ENCODE measurements at places on chromosomes 2 and 18.

DNA sequence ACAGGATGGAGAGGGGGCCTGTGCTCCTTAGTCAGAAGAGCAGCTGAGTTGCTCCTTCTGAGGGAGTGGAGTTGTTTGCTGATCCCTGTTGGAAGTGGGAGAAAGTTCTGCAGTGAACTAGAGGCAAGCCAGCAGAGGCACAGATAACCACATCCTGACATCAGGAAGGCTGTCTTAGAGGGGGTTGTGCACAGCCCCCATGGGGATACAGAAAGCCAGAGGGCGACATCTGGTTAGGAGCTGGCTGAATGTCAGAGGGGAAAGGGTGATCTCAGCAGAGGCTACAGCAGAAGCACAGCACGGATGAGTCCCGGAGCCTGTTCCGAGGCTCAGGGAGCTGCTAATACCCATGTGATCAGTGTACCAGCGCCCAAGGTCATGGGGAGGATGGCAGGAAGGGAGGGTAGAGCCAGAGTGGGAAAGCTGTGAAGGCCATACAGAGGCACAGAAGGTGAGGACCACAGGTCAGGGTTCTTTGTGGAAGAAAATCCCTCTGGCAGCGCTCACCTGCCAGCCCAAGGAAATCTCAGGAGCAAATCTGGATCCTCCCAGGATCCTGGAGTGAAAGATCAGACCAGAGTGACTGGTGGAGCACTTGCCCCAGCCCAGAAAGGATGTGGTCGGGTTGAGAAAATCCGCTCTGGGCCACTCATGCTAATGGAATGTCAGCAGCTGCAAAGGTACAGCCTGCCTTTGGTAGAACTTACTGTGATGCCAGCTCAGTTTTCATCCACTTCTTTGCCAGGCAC is 111.8 kb downstream of the STPG4 start:
- DNase-seq: no peak

DNA sequence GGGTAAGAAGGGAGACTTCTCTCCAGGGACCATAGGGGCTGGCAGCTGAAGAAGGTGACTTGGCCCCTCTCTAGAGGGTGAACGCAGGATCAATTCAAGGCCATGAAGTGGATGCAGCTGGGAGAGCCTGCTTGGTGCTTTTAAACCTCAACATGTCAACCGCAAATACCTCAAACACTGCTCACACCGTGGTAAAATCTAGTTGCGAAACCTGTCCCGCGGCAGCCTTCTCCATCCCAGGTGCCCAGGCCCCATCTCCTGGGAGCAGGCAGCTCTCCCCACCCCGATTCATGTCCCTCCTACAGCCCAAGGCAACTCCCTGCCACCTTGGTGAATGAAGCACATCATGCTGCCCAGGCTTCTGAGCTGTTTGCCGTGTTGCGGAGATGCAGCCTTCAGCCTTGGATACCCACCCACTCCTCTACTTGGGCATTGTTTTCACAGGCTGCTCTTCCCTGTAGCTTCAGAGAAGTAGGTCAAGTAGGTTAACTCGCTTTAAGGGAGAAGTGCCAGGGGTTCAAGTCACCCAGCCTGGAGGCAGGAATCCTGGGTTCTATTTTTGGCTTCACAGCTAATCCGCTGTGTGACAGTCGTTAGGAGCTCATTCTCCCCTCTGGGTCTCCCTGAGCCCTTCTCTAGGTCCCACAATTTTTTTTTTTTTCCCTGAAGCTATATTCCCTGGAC is 6.2 kb upstream of the EFR3B start:
- peak; percentile 69 for DNase-seq

GRCh38 chr2:184370954-184371353 is 227.4 kb upstream of the ZNF804A start:
- no peak for DNase-seq

GRCh38 chr18:58271770-58272169 is 227.7 kb downstream of the NEDD4L start:
- DNase-seq: no peak

- no peak for DNase-seq
Measured at GRCh38 chr2:94873362-94874276, 2.4 kb downstream of the TEKT4 start.

DNA sequence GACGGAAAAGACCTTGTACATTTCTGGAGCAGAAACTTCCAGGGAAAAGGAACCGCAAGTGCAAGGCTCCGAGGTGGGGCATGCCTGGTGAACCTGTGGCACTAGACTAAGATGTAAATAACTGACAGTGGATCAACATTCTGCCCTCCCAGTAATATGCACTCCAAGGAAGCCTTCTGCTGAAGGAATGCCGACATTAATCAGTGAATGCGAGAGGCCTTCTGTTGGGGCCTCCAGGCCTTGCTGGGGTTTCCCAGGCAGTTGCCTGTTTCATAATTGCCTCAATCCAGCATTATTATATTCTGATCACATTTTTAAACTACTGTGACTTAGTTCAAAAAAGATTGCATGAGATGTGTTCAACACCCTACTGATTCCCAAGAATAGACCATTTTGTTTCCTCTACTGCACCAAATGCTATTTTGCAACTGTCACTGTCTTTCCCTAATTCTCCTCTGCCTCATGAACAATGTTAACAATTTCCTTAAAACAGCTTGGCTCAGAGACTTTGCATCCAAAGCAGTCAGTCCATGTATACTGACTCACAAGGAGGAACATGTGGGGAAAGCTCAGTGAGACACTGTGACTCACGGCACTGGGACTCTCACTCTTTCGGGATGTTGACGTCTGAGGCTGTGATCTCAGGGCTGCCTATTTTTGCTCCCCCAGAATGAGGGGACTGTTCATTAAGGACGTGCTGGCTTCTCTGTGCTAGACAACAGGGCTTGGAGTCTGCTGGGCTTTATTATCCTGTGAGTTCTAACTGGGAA is 10.5 kb upstream of the DSG2 start:
- no peak for DNase-seq

- no peak for DNase-seq
Measured at GRCh38 chr18:63999871-64000270, 30.0 kb downstream of the SERPINB8 start.

GRCh38 chr2:43032213-43033015 is 194.0 kb downstream of the ZFP36L2 start:
- DNase-seq: no peak

DNA sequence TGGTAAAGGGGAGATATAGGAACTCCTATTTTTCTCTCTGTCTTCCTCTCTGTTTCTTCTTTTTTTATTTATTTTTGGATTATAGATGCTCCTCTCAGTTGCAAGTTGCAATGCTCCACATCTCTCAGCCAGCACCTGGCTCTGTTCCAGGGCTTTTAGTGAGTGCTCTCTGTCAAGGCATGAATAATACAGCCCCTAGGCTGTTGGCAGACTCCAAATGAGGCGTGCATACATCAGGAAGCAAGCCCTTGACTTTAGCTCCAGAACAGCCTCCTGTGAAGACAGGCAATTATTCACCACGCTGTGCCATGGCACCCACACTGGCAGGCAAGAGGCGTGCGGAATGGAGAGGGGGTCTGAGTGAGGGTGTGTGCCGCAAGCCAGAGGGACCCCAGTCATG is 228.1 kb upstream of the PXDN start:
- DNase-seq: no peak

- DNase-seq: no peak
Measured at GRCh38 chr2:144848423-144848822, 328.5 kb upstream of the ZEB2 start.

DNA sequence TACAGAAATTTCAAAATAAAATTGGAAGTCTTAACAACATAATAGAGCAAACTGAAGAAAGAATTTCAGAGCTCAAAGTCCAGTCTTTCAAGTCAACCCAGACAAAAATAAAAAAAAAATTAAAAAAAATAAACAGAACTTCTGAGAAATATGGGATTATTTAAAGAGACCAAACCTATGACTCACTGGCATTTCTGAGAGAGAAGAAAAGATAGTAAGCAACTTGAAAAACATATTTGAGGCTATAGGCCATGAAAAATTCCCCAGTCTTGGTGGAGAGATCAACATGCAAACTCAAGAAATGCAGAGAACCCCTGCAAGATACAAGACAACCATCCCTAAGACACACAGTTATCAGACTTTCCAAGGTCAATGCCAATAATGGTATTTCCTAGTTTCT is 167.4 kb downstream of the RNF144A start:
- no peak for DNase-seq

DNA sequence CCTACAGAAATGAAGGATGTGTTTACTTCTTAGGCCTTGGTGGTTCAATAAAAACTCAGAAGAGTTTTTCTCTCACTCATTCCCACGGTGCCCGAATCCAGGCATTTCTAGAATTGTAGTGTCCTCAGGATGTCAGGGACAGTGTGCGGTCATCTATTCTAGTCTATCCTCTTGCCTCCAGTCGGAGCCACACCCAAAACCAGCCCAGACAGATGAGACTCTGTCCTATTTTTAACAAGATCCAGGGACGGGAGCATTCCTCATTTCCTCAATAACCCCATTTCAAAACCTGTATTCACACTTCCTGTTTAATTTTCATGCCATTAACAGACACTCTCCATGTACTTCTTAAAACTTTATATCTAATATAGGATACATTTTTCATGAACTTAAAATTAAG is 11.6 kb upstream of the RBMS1 start:
- no peak for DNase-seq

DNA sequence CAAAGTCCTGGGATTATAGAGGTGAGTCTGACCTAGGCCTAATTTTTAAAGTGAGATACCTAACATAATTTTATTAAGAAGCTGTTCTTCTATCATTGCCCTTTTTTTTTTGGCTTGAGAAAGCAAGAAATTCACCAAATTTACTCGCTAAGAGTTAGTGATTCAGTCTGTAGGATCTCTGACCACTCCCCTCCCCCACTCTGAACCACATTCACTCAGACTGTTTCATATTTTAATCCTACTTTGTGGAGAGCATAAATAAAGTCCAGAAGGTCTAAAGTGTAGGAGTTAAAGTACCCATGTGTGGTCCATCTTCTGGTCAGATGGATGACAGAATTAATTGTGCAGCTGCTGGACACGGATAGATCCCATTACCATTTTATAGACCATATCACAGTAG is 115.8 kb upstream of the MGAT5 start:
- DNase-seq: no peak

Data from HL-60 (cell line).